ENCODE measurements at places on chromosomes 7 and 10.

DNA sequence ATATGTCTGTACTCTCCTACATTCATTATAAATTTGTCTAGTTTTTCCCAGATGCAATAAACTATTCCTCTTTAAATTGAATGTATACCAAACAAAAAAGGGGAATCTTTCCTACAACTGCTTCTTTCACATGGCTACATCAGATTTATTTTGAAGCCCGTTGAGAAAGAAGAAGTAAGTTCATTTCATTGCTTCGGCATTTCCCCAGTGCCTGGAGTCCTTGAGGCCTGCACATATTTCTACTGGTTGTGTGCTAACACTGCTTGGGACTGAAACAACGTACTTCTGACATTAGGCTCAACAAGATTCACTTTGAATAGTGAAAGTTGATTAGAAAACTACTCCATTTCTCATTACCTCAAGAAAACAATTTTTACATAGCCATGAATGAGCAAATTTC, 201.7 kb downstream of the PHF14 start:
- no peak for DNase-seq

DNA sequence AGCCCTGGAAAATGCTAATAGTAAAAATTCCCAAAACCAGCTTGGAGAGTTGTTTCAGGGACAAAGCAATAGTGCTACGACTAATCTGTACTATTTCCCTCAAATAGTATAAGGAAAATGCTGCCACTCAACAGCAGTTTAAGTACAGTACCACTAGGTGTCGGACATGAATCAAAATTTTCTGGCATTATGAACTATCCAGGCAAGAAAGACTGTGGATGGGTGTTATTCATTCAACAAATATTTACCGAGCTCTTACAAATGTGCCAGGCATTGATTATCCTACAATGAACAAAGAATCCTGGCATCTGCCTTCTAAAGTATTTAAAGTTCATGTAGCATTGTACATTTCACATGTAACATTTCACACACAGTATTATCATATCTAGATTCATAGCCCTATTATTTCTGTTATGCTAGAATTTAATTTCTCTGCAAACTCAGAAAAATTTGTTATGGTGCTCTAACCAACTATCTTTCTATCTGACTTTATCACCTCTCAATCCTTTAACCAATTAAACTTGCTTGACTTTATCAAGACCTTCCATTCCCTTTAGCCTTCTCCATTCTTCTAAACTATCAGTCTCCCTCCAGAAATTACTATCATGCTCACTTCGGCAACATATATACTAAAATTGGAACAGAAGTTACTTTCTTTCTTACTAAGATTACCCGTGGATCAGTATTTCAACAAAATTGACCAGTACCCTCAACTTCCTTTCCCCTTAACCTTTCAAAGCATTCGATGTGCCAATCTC, 80.6 kb downstream of the ARHGAP21 start:
- DNase-seq: peak; percentile 41

DNA sequence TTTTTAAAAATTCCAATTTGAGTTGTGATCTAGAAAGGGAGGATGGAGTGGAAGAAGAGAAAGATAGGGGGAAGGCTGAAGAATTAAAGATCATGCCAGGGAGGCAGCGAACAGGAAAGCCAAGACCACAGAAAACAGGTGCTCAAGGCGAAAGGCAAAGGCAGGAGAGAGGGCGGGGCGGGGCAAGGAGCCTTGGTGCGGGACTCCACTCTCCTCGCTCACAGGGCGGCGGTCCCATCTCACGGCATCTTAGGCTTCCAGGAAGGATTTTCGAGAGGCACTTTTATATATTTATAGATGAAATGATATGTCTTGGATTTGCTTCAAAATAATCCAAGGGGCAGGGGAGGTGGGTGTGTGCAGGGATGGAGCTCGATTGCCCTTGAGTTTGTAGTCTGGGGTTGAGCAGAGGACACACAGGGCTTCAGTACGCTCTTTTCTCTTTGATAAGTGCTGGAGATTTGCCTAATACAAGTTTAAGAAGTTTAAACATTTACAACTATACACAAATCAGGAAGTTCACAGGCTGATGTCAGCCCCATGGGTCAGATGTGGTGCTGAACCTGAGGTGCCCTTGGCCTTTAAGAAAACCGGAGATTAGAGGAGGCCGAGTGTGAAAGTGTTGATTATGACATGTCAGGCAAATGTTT, 161.1 kb downstream of the PRKAG2 start:
- no peak for DNase-seq

DNA sequence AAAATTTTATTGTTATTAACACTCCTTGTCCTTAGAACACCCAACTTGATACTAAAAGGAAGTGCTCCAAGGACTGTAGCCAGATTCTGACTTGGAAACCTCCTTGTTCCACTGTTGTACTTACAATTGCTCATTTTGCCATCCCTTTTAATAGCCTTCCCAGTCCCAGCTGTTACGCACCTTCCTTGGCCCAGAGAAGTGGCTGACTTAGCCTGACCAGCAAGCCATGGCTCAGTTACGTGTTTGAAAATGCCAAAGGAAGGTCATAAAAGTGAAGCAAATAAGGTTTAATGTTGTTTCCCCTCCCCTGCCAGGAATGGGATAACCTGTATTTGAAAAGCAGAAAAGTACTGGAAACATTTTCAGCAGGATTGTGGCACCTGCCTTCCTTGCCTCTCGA, 3.7 kb upstream of the ANKRD1 start:
- no peak for DNase-seq

DNA sequence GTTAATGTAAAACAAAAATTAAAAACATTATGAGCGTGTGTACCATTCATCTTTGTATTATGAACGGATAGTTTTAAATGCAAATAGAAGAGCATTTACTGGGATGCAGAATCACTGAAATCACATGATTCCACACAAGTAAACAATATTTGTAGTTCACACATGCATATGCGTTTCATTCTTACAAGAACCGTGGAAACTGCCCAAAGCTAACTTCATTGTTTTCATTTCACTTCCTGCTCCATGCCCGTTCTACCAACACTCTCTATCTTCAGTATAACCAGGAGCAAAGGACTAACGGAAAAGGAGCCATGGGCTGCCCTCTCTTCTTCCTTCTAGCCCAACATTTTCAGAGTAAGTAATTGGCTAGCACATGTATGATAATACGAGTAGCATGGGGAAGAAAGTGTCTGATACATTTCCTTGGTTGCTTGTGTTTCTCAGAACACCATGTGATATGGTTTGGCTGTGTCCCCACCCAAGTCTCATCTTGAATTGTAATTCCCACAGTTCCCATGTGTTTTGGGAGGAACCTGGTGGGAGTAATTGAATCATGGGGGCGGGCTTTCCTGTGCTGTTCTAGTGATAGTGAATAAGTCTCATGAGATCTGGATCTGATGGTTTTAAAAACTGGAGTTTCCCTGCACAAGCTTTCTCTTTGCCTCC, 38.8 kb downstream of the ZNF783 start:
- DNase-seq: no peak

DNA sequence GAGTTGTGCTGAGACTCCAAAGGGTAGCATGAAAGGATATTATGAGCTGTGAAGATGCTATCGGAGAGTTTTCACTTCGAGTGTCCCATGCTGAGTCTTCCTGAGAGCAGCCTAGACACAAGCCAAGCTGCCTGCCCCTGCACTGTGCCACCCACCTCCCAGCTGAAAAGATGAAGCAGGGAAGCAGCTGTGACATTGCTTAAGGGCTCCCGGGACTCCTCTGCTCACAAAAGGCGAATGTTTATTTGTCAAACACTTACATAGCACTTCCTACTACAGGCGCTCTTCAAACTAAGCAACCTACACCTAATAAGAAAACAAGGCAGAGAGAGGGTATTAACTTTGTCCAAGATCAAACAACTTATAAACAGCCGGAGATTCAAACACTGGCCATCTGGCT, 95.6 kb downstream of the OSBPL3 start:
- DNase-seq: no peak

DNA sequence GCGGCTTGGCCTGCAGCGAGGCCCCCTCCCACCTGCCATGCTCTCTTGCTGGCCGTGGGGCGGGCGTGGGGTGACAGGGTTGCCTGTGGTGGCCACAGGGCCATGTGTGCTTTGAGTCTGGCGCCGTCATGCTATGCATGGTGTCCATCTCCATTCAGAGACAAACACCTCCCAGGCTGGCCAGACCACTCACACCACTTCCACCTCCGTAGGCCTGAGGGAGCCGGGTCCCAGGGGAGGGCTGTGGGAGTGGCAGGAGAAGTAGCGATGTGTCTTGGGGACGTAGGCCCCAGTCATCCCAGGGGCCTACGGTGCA, 65.5 kb downstream of the DNAJB6 start:
- no peak for DNase-seq

DNA sequence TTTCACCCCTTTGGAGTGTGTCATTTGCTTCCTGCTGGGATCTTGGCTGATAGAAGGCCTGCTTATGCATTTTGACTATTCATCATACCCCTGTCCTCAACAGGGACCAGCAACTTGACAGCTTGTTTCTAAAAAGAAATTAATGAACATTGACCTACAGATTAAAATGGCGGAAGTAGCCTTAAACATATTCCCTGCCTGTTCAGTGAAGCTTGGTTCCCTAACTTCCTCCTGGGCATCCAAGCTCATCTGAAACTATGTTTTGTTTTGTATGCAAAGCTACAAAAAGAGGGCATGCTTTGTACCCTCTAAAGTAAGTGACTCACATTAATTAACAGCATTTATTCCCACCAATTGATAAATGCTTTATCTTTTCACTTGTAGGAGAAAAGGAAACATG, 26.8 kb upstream of the CDK14 start:
- DNase-seq: no peak

GRCh38 chr10:77855404-77856155, 71.0 kb downstream of the DLG5 start:
- DNase-seq: no peak

Data from HEK293T (cell line).